ENCODE measurements at places on chromosomes 11 and 22.

- no peak for DNase-seq
- H3K36me3 ChIP-seq: no peaks in the 10 kb centered on the region
- peaks cover 9% of the 10 kb centered on the region for H3K27me3 ChIP-seq
- no peak overlapping the region for H3K27ac ChIP-seq
Observed at GRCh38 chr11:124440608-124441007, 4.9 kb downstream of the OR8B8 start.

GRCh38 chr11:84817998-84818397 lies 809.1 kb downstream of the DLG2 start:
- H3K27ac ChIP-seq: no peak overlapping the region
- no peaks in the 10 kb centered on the region for H3K36me3 ChIP-seq
- DNase-seq: no peak
- H3K4me3 ChIP-seq: no peak overlapping the region

- no peak overlapping the region for H3K4me3 ChIP-seq
- H3K27ac ChIP-seq: no peak overlapping the region
- DNase-seq: no peak
- H3K4me1 ChIP-seq: peaks cover 7% of the 10 kb centered on the region
Observed at GRCh38 chr22:17285656-17286055, 66.4 kb upstream of the ADA2 start.

DNA sequence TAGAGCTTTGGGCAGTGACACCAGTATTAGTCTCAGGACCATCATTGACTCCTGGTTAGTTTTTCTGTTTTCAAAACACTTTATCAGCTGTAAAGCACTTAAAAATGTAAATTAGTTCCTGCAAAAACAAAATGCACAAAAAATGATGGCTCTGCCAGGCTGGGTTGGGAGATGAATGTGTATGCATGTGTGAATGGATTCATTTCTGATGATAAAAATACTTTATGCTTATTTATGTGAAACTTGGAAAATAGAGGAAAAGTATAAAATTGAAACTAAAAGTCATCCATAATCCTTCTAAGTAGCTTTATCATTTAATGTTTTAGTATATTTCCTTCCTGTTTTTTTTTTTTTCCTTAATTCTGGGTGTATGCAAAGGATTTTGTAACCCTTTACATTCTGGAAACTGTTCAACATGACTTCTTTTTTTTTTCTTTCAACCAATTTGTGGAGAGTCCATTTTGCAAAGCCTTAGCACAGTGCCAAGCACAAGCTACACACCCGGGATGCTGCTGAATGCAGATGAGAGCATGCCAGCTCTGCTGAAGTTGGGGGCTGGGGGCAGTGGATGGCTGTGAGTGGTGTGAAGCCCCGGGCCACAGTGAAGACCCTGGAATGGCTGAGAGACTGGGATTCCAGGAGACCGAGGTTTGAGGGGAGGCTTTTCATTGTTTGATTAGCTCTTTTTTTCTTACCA lies 37.6 kb downstream of the PTPRJ start:
- H3K4me3 ChIP-seq: peak overlapping the region; percentile 4
- no peaks in the 10 kb centered on the region for H3K36me3 ChIP-seq
- no peaks in the 10 kb centered on the region for H3K27me3 ChIP-seq
- H3K4me1 ChIP-seq: peaks cover 54% of the 10 kb centered on the region
- no peak for DNase-seq
- peak overlapping the region; percentile 38 for H3K27ac ChIP-seq

- H3K4me3 ChIP-seq: no peak overlapping the region
- H3K27me3 ChIP-seq: peaks cover 8% of the 10 kb centered on the region
- no peaks in the 10 kb centered on the region for H3K4me1 ChIP-seq
Observed at GRCh38 chr22:48301421-48301820, 1526.3 kb downstream of the BRD1 start.

- H3K27me3 ChIP-seq: no peaks in the 10 kb centered on the region
- no peak overlapping the region for H3K4me3 ChIP-seq
- H3K36me3 ChIP-seq: no peaks in the 10 kb centered on the region
- H3K4me1 ChIP-seq: no peaks in the 10 kb centered on the region
Observed at GRCh38 chr22:44889255-44889878, 120.4 kb downstream of the PHF21B start.

GRCh38 chr11:130672911-130673310 lies 224.5 kb downstream of the ADAMTS15 start:
- no peak overlapping the region for H3K27ac ChIP-seq
- H3K4me3 ChIP-seq: no peak overlapping the region
- no peak for DNase-seq

DNA sequence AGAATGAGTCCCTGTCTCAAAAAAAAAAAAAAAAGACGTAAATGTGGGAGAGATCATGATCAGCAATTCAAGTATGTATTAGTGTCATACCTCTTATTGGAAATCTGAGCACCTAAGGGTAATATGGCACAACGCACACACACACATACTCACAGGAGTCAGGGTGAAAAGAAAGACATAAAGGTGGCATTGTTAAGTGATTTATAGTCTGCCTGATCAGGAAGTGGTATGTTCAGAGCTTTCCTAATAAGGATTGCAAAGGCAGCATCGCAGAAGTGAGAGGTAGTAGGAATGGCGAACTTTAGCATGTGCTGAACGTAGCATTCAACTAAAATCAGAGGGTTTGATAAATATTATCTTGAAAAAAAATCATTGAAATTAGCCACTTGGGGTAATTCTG lies 854.3 kb downstream of the METTL15 start:
- no peak for DNase-seq
- H3K36me3 ChIP-seq: no peaks in the 10 kb centered on the region
- no peak overlapping the region for H3K27ac ChIP-seq
- no peak overlapping the region for H3K4me3 ChIP-seq
- H3K27me3 ChIP-seq: no peaks in the 10 kb centered on the region
- no peaks in the 10 kb centered on the region for H3K4me1 ChIP-seq

Data from naive thymus-derived CD8-positive, alpha-beta T cell (primary cell).